ENCODE measurements at places on chromosomes 7 and 10. TPM values are rescaled to one million over a fixed set of nuclear protein-coding genes. Genes with fewer than 3 reads are reported as not detected.

Gene SPDYE5
- 0.22 TPM for total RNA-seq

Gene PRR15
- total RNA-seq = not detected

Gene TWIST1
- 24.9 TPM for total RNA-seq

Gene NCF1
- total RNA-seq = 1.6 TPM

Gene FAM25C
- total RNA-seq = not detected

Gene CYP2C9
- total RNA-seq = 1.5 TPM

Gene EEF1AKMT2
- total RNA-seq = 46.9 TPM

Gene ARHGEF5
- 6.9 TPM for total RNA-seq

Gene AKR1C8
- 0.27 TPM for total RNA-seq
